ENCODE measurements at places on chromosomes 7 and 10. TPM values are rescaled to one million over a fixed set of nuclear protein-coding genes. Genes with fewer than 3 reads are reported as not detected.

DNA sequence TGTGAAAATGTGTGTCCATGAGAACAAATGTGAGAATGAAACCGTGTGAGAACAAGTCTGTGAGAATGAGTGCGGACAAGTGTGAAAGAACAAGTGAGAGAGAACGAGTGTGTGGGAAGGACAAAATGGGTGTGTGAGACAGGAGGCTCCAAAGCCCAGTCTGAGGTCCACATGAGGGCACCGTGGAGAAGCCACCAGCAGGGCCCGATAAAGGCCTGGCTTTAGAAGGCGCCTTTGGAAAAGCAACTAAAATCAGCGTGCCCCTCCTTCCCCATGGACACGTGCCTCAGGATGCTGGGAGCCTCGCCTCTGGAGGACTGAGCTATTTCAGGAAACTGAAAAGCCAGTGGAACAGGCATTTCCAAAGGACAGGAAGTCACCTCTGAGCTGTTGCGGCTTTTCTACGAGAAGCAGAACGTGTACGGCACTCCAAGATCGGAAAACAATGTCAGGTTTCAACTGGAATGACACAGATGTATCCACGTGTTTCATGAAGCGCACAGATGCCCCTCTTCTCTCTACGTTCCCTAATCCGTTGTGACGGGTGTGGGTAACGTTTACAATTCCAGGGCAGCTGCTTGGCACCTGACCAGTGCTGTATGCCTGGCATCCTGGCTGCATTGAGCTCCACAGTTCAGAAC, 46.4 kb downstream of the ESYT2 start:
- DNase-seq, result peak; percentile 58

DNA sequence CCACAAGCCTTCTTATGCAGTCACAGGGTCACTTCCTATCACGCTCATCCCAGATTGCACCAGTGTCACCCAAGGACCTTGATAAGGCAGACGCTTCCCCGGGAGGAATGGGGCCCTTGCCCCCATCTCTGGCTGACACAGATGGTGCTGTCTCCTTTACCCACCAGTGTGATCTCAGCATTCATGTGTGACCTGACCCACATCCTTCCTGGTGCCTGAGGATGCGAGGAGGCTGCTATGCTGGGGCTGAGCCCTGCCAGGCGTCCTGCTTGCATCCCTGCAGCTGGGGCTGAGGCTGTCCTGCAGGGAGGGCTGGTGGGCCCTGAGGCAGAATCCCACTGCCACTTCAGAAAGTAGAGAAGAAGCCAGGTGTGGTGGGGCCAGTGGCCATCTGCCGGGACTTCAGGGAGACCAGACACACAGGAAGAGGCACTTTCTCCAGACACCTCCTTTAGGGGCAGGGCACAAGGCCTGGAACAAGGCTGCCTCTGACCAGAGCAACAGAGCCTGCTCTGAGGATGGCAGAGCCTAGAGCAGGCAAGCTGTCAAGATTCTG, 35.3 kb downstream of the RASGEF1A start:
- DNase-seq, result no peak

The LIPJ gene
- not detected for polyA plus RNA-seq

DNA sequence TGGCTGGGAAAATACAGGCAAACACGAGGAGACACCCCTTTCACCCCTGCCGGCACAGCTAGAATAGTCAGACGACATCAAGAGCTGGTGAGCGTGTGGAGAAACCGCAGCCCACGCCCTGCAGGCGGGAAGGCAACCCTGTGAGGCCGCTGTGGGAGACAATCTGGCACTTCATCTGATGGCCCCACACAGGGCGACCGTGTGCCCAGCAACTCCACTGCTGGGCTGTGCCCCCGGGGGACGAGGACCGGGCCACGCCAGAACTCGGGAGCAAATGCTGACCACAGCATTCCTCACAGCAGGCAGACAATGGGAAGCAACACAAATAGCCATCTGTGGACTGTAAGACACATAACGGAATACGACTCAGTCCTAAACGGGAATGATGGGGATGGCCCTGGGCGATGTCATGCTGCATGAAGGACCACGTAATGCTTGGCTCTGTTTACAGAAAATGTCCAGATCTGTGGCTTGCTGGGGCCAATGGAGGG, 58.9 kb downstream of the CFAP46 start:
- no peak for DNase-seq

- DNase-seq, result no peak
These were observed 107.3 kb downstream of the EXOC4 start for GRCh38 chr7:133360201-133360600.

The GRM8 gene
- polyA plus RNA-seq, result not detected

GRCh38 chr10:35585903-35586535, 19.1 kb upstream of the GJD4 start:
- no peak for DNase-seq

DNA sequence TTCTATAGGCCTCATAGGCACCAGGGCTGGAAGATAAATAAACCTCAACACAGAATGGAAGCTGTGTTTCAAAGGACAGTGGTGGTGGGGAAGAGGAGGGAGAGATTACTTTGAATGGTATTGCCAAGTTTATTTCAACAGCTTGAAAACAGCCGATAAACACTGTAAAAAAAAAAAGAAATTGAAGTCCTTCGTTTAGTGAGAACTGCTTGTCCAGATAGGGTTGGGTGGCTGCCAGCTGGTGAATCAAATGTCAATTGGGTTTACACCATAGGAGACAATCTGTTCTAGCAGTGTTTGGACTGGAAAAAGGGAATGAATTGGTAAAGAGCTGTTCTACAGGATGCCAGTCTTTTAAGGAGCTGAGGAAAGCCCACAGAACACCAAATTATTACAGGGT, 254.8 kb downstream of the PHF14 start:
- peak; percentile 11 for DNase-seq

The CALCR gene
- polyA plus RNA-seq, result not detected

GRCh38 chr10:97138174-97138573, 47.6 kb downstream of the SLIT1 start:
- DNase-seq, result no peak

- no peak for DNase-seq
These were observed 132.8 kb downstream of the TCERG1L start for GRCh38 chr10:131178521-131179331.

The HOXA1 gene
- polyA plus RNA-seq, result 0.58 TPM

The CCT6A gene
- 172 TPM for polyA plus RNA-seq

The H2BK1 gene
- polyA plus RNA-seq, result not detected

- DNase-seq, result peak; percentile 47
These were observed 5.7 kb downstream of the LRRC20 start for GRCh38 chr10:70376436-70377378.

GRCh38 chr10:63384001-63384400, 81.8 kb downstream of the JMJD1C start:
- DNase-seq, result peak; percentile 10

DNA sequence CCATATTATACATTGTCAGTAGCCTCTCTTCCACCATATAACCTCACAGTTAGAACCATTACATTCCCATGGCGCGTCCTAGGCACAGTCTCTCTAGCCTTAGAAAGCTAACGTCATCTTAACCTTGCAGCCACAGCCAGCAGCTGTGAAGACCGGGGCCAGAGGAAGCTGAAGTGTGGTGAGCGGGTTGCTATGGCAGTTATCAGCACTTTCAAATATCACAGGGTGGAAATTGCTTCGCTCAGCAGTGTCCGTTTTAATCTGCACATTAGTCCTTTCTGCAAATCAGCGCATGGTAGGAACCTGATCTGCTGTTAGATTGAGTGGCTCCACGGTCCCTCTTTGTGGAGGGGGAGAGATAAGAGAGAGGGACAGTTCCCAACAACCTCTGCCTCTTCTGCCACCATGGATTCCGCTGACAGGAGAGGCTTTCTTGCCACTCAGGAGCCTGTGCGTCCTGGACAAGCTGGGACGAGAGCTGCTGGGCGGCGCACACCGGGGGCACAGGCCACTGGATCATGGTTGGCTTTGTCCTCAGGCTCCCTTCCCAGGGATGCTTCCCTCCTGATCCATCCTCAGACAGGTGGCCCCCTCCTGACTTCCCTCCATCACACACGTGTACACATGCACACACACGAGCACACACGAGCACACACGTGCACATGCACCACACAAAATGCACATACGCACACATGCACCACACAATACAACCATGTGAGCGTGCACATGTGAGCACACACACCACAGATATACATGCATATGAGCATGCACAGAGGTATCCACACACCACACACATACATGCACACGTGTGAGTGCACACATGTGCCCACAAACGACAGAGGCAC, 93.8 kb downstream of the WDR37 start:
- DNase-seq, result no peak

The SOSTDC1 gene
- polyA plus RNA-seq, result 0.07 TPM

- no peak for DNase-seq
These were observed 6.1 kb upstream of the GRK5 start for GRCh38 chr10:119201233-119201632.

- DNase-seq, result peak; percentile 73
These were observed 97.7 kb downstream of the ARHGAP12 start for GRCh38 chr10:31830887-31831286.

The ZNF783 gene
- polyA plus RNA-seq, result 3.3 TPM

The LIPK gene
- polyA plus RNA-seq, result not detected

GRCh38 chr7:19020062-19020461, 97.4 kb downstream of the TWIST1 start:
- DNase-seq, result no peak

GRCh38 chr7:23261843-23262452, 15.4 kb downstream of the GPNMB start:
- DNase-seq, result peak; percentile 72

The GNGT1 gene
- not detected for polyA plus RNA-seq

DNA sequence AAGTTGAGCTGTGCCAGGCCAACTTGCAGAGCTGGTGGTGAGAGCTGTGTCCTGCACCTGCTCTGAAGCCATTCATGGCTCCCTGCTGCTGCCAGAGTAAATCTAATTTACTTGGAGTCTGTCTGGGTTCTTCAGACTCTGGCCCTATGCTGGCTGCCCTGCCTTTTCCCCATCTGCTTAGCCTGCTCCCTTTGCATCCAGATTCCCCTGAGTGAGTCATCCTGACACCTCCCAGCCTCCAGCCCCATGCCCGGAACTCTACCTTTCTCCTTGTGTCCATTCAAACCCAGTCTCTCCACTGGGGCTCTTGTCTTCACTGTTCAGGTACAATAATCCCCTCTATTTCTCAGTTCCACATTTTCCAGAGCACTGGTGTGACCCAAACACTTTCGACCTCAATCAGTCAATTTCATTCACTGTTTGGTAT, 434.4 kb upstream of the ZMIZ1 start:
- DNase-seq, result peak; percentile 39

- DNase-seq, result peak; percentile 43
These were observed 6.4 kb downstream of the SDK1 start for GRCh38 chr7:3307435-3307834.

The TMEM26 gene
- polyA plus RNA-seq, result 0.28 TPM

DNA sequence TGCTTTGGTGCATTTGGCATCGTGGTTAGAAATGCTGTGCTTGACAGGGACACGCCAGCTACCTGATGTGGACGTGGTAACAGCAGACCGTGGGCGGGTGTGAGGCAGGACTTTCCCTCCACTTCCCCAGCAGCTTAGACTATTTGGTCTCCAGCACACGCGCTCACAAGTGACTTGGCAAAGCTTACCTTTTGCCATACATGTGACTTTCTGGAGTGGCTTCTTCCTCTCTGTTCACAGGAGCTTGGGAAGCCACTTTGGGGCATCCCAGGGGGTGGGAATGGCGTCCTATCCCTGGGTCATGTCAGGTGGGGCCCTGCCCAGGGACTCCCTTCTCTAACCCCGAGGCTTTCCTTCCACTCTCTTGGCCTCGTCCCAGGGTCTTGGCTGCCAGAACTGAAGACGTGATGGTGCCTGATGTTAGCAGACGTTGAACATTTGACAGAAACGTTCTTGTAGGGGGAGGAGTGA, 228.7 kb upstream of the KLF6 start:
- peak; percentile 22 for DNase-seq

DNA sequence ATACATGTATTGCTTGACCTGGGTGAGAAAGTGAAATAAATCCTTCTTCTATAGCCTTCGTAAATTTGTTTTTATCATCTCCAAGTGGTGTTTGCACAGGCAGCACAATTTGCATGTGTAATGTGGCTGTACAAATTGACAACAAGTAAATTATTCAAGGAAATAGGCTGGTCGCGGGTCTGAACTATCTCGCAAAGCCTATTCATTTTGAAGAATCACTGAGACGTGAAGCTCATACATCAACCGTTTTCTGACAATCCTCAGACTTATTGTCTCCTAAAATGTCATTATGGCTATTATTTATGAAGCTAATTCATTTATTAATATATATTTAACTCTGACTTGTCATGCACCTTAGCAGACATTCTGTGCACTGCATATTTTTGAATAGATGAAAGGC, 16.2 kb upstream of the FAM204A start:
- DNase-seq, result no peak

The NRCAM gene
- polyA plus RNA-seq, result 2.2 TPM

GRCh38 chr7:131459256-131459655, 97.2 kb downstream of the PODXL start:
- DNase-seq, result no peak

The EPHA1 gene
- 0.09 TPM for polyA plus RNA-seq

- no peak for DNase-seq
These were observed 92.3 kb upstream of the TMEM168 start for GRCh38 chr7:112882511-112882910.

DNA sequence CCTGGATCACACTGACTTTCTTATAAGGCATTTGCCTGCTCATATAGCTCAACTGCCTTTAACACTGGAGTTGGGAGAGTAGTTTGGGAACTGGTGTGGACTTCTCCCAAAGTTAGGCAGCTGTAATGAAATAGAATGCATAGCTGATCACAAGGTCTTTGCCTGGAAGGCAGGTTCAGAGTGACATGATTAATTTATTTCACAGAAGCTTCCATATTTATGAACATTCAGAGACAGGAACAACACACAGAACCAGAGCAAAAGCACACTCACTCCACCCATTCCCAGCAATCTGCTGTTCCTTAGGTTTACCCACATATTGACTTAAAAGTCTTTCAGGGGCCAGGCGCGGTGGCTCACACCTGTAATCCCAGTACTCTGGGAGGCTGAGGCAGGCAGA, 234.2 kb downstream of the REEP3 start:
- DNase-seq, result no peak

DNA sequence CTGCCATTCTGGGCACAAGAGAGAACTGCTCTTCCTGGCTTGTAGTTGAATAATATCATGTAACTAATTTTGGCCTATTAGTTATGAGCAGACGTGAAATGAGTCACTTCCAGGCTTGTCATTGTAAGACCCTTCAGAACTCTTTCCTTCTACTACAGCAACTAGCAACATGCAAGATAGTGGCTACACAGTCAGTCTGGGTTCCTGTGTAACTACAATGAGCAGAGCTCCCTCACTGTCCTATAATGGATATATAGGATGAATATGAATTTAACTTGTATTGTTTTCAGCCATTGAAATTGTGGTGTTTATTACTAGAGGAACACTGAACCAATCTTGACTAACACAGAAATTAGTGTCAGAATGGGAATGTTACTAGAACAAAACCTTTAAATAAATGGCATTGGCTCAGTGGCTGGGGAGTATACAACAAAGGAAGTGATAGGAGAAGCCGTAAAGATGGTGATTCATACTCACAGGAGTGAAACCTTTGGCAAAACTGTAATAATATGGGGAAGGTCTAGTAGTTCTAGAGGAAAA, 2.9 kb upstream of the MTPN start:
- DNase-seq, result peak; percentile 26

The C10orf71 gene
- not detected for polyA plus RNA-seq

The SPDYE2B gene
- polyA plus RNA-seq, result not detected
